Putamen (tissue), 1 donor: ENCODE measurements at places on chromosomes 1 and 21.

- DNase-seq = no peak
These were observed 575.5 kb downstream of the PTPRU start for GRCh38 chr1:29811727-29812407.

DNA sequence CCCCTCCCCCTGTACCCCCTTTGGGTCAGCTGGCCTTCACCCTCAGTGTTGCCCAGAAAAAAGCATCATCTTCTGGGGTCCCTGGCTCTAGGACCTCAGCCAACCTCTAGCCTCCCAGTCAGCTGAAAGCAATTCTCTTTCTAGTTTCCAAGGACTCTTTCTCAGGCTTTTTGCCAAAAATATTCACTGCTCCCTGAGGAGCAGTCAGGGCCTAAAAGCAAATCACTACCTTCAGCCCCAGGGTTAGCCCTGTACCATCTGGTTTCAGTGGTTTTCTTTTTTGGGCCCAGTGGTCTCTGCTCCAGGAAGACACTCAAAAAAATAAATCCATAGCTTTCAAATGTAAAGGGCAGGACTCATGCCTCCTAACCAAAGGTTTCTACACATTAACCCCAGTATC, 3.1 kb upstream of the LMOD1 start:
- DNase-seq = no peak

DNA sequence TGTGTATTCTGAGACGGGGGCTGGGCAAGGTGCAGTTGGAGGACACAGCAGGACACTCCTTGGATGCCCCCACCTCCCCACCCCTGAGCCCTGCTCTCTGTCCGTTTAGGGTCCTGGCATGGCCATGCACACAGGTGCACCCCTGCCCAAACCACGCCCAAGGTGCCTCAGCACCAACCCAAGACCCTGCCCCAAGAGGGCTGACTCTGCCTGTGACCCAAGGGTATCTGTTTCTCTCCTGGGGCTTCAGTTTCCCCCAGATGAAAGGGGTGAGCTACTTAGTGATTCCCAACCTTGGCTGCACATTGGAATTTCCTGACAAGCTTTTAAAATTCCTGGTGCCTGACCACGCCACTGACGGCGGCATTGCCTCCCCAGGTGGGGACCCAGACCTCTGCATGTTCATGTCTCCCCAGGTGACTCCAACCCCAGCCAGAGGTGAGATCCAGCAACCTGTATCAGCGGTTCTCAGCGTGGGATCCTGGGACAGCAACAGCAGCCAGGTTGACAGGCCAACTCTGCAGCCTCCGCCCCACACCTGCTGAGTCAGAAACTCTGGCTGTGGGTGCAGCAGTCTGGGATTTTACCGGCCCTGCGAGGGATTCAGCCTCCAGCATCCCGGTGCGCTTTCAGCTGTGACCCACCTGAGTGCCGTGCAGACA, 483.4 kb downstream of the NPHP4 start:
- DNase-seq = no peak

GRCh38 chr1:37782491-37782890, 11.2 kb upstream of the MANEAL start:
- no peak for DNase-seq

GRCh38 chr1:235549351-235550139, 45.3 kb upstream of the B3GALNT2 start:
- no peak for DNase-seq

DNA sequence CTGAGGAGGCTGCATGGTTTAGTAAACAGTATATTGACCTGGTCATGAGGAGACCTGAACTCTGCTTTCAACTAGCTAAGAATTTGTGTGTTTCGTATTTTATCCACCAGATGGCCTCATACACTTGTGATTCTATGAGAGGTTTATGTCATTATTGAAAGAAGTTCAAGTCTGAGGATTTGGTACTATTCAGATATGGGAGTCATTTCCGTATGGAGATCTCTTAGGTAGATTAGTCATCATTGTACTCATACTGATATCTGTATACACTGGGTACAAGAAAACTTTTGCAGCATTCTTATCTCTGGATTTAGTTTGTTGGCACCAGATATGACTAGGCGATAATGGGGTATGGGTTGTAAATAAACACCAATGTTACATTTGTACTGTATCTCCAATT, 26.6 kb downstream of the ATF6 start:
- DNase-seq = peak; percentile 52

DNA sequence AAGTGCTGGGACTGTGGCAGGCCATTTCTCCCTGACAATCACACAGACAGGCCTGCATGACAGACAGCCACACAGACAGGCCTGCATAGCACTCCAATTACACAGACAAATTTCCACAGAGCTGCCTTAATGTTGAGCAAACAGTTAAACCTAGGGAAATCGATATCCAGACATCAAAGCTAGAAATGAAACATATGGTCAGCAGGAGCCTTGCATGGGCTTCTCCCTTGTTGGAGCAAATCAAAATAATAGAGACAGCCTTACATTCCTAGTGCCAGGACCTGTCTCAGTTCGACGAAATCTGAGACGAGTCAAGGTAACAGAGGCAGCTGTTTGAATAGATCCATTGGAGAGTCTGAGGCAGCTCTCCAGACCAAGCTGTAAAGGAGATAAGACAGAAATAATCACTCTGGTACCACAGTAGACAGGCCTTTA, 42.4 kb downstream of the OLFML3 start:
- no peak for DNase-seq

GRCh38 chr1:160193091-160193819, 2.9 kb downstream of the CASQ1 start:
- peak; percentile 72 for DNase-seq

- DNase-seq = no peak
These were observed 4.6 kb upstream of the ZNF678 start for GRCh38 chr1:227558732-227559262.

DNA sequence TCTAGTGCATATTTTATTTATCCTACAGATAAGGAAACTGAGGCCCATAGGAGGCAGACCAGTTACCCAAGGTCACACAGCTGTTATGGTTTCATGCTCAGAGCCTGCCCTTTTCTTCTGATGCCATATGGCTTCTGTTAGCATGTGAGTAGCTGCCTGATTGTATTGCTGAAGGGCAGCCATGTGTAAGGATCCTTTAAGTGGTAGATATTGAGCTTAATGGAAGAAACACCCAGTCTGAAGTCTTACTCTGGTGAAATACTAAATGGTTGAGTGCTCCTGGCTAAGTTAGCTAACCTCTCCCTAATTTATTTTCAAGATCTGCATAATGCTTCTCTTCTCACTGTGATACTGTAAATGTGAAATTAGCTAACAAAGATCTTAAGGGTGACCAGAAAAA, 30.9 kb downstream of the ADAMTS5 start:
- DNase-seq = no peak

GRCh38 chr1:3714814-3715213, 37.4 kb upstream of the CCDC27 start:
- no peak for DNase-seq

GRCh38 chr1:39003794-39004193, 12.7 kb downstream of the AKIRIN1 start:
- no peak for DNase-seq

- no peak for DNase-seq
These were observed 100.5 kb downstream of the AK5 start for GRCh38 chr1:77382366-77382765.

GRCh38 chr1:163826500-163826899, 504.7 kb downstream of the NUF2 start:
- DNase-seq = no peak

DNA sequence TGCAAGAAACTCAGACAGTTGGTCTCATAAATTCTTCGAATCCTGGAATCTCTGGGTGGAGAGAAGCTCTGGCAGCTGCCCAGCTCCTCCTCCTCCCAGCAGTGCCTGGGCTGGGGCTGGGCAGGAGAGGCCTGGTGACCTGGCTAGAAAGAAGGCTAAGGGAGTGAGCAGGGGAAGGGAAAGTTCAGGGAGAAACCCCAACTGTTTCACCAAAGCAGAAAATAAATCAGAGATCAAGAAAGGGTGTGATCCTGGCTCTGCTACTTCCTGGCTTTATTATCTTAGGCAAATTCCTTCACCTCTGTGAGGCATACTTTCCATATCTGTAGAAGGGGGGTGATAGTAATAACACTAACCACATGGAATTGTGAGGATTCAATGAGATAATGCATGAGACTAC, 8.8 kb upstream of the COL16A1 start:
- no peak for DNase-seq

GRCh38 chr1:41998250-41998649, 79.5 kb upstream of the HIVEP3 start:
- no peak for DNase-seq

DNA sequence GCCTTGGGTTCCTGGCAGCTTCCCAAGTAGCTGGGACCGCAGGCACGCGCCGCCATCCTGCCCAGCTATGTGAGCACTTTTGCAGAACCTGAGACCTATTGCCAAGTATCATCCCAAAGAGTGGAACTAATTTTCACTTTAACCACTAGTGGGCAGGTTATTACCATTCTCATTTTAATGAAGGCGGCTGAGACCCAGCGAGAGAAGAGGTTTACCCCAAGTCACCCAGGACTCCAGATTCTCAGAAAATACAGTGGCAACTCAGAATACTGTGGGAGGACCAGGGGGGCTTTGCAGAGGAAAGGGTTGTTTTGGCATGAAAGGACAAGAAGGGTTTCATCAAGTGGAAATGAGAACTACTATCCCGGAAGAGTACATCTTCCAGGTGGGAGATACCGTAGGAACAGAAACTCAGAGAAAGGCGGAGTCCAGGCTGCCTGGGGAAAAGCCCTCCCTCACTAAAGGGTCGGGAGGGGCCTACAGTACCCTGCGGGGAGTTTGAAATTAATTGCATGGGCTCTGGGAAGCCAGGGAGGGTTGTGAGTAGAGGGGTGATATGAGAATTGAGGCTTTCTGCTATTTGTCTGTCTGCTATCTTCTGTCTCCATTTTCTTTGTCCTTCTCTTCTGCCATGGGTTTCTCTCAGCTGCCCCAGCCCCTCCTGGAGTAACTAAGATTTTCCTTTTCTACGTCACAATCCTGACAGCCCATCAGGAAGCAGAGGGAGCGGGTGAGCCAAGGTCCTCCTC, 7.2 kb upstream of the SEMA4A start:
- DNase-seq = peak; percentile 73

DNA sequence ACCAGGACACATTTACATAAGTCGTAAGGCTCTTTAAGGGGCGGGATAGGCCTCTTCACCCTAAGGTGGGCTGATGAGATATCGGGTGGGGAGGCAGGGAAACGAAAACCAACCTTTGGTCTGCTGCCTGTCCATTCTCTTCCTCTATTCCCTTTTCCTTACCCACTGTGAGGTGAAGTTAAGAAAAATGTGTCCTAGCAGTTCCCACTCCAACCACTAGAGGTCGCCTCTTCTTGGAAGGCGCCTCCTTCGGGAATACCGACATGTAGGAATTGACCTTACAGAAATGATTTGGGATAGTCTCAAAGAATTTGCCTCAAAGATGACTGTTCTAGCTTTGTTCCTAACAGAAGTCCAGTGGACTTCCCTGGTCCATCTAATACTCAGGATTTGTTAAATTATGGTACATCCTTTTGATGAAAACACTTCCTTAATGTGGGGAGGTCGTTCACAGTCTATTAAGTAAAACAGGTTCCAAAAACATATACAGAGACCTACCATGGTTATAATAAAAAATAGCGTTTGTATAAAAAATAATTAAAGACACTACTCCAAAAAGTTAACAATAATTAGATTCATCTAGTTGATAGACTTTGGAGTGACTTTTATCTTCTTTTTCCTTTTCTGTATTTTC, 14.1 kb downstream of the AZIN2 start:
- no peak for DNase-seq

DNA sequence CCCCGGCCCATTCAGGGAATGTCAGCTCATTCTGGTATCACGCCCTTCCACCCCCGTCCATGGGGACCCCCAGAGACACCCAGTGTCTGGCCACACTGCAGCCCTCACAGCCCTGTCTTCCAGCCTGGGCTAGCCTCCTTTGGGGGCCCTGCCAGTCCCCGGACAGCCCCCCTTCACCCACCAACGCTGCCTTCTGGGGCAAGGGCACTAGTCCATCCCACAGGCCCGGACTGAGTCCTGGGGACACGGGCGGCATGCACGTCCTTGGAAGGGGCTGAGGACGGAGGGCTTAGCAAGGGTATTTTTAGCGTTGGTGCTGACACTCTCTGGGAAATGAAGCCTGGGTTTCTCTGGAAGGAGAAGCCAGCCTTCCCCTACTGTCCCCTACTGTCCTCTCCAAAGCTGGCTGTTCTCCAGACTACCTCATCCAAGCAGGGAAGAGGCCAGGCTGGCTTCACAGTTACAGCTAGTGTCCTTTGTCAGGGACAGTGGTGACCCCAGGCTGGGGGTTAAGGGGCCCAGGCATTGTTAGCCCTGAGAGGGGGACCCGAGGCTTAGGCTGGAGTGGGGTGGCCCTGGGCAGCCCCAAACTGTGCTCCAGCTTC, 39.5 kb downstream of the COQ8A start:
- peak; percentile 67 for DNase-seq

DNA sequence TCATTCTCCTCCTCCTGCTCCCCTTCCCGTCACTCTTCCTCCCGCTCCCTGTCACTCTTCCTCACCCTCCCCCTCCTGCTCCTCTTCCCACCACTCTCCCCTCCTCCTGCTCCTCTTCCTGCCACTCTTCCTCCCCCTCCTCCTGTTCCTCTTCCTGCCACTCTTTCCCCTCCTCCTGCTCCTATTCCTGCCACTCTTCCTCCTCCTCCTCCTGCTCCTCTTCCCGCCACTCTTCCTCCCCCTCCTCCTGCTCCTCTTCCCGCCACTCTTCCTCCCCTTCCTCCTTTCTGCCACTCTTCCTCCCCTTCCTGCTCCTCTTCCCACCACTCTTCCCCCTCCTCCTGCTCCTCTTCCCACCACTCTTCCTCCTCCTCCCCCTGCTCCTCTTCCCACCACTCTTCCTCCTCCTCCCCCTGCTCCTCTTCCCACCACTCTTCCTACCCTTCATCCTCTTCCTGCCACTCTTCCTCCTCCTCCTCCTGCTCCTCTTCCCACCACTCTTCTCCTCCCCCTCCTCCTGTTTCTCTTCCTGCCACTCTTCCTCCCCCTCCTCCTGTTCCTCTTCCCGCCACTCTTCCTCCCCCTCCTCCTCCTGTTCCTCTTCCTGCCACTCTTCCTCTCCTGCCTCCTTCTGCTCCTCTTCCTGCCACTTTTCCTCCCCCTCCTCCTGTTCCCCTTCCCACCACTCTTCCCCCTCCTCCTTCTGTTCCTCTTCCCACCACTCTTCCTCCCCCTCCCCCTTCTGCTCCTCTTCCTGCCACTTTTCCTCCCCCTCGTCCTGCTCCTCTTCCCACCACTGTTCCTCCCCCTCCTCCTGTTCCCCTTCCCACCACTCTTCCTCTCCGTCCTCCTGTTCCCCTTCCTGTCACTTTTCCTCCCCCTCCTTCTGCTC, 28.7 kb upstream of the ARTN start:
- DNase-seq = no peak

DNA sequence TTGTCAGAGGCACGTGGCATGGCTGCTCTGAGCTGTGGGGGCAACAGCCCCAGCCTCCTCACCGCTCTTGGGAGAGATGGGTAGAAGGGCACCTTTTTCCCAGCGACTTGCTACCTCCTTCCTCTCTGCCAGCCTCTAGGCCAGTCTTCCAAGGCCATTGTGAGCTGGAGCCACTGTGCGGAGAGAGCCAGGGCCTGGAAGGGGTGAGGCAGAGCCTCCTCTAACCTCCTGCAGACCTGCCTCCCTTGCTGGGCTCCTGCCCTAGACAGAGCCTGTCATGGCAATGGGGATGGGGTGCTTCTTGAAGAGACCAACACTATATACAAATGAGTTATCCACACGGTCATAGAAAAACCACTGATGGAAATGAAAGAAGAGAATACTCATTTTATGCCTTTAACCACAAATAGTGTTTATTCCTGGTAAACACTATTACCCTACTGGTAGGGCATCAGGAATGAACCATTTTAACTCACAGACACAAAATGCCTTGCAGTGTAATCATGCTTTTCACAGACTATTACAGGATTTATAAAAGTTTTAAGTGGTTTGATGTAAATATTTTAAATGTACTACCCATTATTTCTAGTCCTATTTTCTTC, 5.0 kb upstream of the IGFN1 start:
- DNase-seq = no peak
